ENCODE measurements at places on chromosomes 5 and 9.

GRCh38 chr5:180785794-180786221, 16.8 kb downstream of the MGAT1 start:
- no peak for DNase-seq

DNA sequence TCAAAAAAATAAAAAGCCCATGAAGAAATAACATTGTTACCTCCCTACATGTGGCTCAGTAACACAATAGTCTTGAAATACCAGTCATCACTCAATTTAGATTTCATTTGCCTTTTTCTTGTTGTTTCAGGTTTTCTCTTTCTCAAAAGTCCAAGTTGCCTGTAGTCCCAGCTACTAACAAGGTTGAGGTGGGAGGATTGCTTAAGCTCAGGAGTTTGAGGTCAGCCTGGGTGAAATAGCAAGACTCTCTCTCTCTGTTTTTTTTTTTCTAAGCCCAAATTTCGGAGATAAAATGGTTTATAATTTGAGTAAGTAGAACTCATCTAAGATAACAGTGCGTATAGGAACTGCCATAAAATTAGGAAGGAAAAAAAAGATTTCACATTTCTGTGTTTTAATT, 17.5 kb upstream of the NDUFS4 start:
- DNase-seq = no peak

- DNase-seq = no peak
These were observed 83.7 kb downstream of the PDE6A start for GRCh38 chr5:149860801-149861322.

DNA sequence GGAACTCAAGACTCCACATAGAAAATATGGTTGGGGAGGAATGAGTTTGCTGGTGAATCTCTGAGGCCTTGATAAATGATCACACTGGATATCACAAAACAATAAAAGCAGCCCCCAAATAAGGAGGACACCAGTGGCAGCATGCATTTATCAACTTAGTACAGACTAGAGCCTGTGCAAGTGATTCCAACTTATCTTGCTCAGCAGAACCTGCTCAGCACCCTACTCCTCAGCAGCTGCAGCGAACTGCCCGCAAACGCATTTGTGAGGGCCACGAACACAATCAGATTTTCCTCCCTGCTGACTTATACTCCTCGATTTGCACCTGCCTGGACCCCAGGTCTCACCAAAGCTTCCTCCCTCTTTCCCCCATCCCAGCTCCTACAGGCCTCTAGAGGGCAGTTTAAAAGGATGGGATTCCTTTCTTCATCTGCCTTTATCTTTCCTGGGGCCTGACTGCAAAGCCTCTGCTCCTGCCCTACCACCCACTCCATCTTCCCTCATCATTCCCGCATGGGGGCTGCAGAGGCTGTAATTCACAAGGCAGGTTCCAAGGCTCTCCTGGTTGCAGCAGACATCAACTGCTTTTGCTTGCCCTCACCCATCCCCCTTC, 41.2 kb downstream of the ANKS6 start:
- no peak for DNase-seq

DNA sequence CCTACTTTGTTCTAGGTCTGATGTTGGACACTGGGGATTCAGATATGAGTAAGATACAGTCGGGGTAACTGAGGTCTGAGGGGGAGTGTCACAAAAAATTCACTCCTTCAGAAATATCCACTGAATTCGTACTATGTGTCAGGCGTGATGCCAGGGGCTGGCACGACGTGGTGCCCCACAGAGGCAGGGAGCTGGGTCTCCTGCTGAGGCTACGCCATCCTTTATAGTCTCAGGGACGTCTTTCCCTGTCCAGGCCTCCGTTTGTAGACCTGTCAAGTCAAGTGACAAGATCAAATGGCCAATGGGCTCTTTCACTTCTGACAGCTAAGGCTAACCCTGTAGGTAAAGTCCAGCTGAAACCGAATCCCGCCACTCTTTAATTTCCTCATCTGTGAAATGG, 118.8 kb upstream of the SMIM23 start:
- no peak for DNase-seq
